CD4-positive, alpha-beta T cell treated with Interleukin-17A for 1 hour (primary cell): ENCODE measurements at places on chromosomes 7 and 10.

GRCh38 chr7:64916-65341 is 127.4 kb upstream of the FAM20C start:
- no peak for DNase-seq

- DNase-seq, result no peak
Observed at GRCh38 chr7:122746948-122747347, 44.2 kb upstream of the RNF148 start.

GRCh38 chr7:26022982-26023381 is 129.0 kb upstream of the NFE2L3 start:
- no peak for DNase-seq

DNA sequence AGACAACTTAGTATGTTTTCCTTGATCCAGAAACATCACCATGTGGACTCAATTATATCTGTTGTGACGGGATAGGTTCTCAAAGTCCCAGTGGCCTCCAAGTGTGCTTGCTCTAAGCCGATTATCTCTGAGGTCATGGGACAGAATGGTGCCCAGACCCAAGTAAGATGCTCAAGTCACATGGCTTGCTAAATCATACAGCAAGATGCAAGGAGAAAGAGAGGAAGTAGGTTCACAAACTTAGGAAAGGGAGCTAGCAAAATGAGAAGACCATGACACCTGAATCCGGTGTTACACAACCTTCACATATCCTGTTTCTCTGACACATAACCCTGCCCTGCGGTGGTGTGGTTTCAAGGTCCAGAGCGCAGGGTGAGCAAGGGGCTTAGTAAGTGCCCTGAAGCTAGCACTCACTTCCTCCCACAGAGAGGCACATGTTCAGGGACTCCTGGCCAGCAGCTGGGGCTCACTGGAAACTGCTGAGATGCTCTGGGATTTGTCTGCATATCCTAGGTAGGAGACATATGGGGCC is 590.9 kb upstream of the ANKRD30A start:
- no peak for DNase-seq

GRCh38 chr7:113209449-113210203 is 91.3 kb upstream of the SMIM30 start:
- no peak for DNase-seq

DNA sequence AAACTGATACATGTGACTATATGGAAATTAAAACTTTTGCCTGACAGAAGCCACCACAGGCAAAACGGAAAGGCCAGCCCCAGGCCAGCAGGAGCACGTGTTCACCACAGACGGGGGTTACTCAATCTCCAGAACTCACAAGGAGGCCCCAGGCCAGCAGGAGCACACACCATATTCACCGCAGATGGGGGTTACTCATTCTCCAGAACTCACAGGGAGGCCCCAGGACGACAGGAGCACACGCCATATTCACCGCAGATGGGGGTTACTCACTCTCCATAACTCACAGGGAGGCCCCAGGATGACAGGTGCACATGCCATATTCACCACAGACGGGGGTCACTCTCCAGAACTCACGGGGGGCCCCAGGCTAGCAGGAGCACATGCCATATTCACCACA is 61.5 kb downstream of the NKX6-2 start:
- DNase-seq, result no peak

- no peak for DNase-seq
Observed at GRCh38 chr10:91745090-91745831, 53.0 kb upstream of the TNKS2 start.

GRCh38 chr10:17247210-17247609 is 19.2 kb downstream of the VIM start:
- no peak for DNase-seq

DNA sequence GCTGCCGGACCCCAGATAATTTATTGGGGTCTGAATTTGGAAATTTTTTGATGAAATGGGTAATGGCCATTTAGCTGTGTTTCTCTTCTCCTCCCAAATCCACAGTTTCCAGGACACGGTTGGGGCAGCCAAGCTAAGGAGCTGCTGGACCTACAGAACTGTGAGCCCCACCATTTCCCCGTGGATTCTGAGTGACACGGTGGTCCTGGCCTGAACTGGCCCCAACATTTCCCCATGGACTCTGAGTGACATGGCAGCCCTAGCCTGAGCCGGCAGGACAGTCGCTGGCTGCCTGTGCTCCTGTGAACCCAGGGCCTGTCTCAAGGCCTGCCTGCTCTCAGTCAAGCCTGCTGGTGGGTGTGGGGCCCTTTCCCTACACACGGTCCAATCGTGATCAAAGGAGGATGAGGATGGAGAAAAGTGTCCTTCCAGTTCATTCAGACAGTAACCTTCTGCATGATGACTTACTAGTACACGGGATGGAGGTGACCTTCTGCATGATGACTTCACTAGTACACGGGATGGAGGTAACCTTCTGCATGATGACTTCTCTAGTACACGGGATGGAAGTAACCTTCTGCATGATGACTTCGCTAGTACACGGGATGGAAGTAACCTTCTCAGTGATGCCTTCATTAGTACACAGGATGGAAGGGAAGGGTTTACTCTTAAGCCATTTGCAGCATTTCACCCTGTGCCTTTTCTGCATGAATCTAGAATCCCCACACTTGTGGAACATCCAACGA is 359.9 kb downstream of the GLRX3 start:
- no peak for DNase-seq

- DNase-seq, result no peak
Observed at GRCh38 chr10:28127881-28128280, 129.0 kb upstream of the ODAD2 start.

DNA sequence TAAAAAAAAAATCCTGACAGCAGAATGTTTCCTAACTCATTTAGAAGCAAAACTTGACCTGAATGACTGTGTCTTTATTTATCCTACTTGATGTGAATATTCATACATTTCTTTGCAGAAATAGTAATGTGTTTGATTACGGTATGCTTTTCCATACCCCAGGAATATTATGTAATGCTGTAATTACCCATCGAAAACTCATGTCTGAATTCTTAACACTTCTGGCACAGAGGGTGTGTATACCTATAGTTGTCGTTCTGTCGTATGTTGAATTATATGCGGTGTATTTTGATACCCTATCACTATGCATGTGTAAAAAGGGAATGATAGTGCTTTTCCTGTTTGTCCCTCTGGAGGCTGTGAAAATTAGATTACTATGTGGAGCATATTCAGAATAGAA is 26.6 kb downstream of the SDK1 start:
- DNase-seq, result no peak

GRCh38 chr7:88115816-88116215 is 104.0 kb downstream of the SRI start:
- no peak for DNase-seq

GRCh38 chr7:75756991-75757676 is 14.9 kb downstream of the CCL26 start:
- DNase-seq, result peak; percentile 13

DNA sequence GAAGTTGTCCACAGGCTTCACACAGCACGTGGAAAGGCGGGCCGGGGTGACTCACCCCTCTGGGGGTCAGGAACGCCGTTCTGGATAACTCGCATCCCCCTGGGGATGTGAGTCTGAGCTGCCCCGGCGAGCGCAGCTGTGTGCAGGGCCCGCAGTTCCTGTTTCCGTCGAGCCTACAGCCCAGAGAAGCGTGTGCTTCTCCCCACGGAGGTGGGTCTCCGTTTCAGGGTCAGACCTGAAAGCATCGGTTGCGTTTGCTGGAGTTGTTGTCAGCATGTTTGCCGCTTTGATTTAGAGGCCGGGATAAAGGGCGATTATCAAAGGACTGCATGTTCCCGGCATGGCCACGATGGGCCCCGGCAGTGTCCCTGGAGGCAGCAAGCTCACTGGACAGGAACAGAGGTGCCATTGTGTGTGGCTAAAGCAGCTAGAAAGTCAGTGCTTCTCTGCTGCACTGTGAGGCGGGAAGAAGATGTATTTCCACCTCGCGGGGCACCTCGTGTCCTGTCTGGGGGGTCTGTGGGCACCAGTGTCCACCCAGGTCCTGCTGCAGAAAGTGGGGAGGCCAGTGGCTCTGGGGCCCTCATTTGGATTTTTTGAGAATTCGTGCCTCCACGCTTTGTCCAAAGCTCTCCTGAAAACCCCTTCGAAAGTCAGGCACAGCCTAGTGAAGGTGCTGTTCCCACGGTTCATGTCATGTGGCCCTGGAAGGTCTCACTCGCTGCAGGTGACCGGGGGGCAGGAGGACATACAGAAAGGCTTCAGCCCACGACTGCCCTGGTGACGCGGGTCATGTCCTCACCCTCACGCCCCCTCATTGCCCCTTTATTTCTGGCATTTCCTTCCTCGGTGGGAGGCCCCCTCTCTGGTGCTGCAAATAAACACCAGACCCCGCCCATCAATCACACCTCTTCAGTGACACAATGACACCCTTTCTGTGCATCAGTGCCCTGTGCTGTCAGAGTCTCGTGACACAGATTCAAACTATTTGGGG is 27.4 kb upstream of the GDI2 start:
- no peak for DNase-seq

GRCh38 chr10:26025523-26025922 is 91.5 kb downstream of the MYO3A start:
- DNase-seq, result no peak

- DNase-seq, result no peak
Observed at GRCh38 chr10:44389150-44389549, 4.3 kb upstream of the CXCL12 start.
